ENCODE measurements at places on chromosomes 16 and 17. TPM values are rescaled to one million over a fixed set of nuclear protein-coding genes. Genes with fewer than 3 reads are reported as not detected.
A peak's percentile ranks its signal among the peaks of the same experiment; 100 is the strongest.

DNA sequence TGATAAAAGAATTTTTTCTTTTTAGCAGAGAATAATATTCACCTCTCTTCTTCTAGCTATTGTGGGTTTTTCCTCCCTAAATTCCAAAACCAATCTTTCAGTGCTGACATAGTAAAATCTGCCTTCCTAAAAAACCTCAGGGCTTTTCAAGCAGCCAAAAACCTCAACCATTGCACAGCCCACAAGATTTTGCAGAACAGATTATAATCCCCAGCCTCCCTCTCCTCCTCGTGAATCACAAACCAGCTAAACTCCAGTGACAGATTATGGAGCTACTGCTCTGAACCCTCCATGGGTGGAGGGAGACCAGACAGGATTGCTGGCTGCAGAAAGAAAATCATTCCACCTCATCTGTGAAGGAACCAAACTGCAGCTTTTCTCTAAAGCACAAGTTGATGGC, 341.6 kb downstream of the SOX9 start:
- H3K27ac ChIP-seq = peak overlapping the region; percentile 45
- peaks cover 44% of the 10 kb centered on the region for H3K4me1 ChIP-seq
- DNase-seq = no peak
- H3K27me3 ChIP-seq = no peaks in the 10 kb centered on the region
- H3K36me3 ChIP-seq = no peaks in the 10 kb centered on the region

Gene ATAD5
- total RNA-seq = 1.4 TPM

GRCh38 chr16:3266873-3267537, 10.6 kb upstream of the MEFV start:
- peak overlapping the region; percentile 41 for H3K27ac ChIP-seq
- no peak overlapping the region for H3K4me3 ChIP-seq
- no peak for DNase-seq
- no peaks in the 10 kb centered on the region for H3K27me3 ChIP-seq
- H3K4me1 ChIP-seq = peaks cover 24% of the 10 kb centered on the region

Gene BCAR1
- 125 TPM for total RNA-seq

GRCh38 chr16:57628008-57628781, at the start of gene ADGRG1:
Gene ADGRG1 (plus strand): TSS chr16:57628630. CDS start chr16:57650288, 21,658 bp downstream.
- peaks cover 72% of the 10 kb centered on the region for H3K4me1 ChIP-seq
- H3K36me3 ChIP-seq = no peaks in the 10 kb centered on the region
- peak within 1 kb of the TSS; percentile 83 for H3K4me3 ChIP-seq
- H3K27me3 ChIP-seq = no peaks in the 10 kb centered on the region
- no peak for DNase-seq

Gene PRAC1
- total RNA-seq = not detected

GRCh38 chr16:84718-85406, 6.8 kb downstream of the MPG start:
- H3K4me1 ChIP-seq = peaks cover 34% of the 10 kb centered on the region
- DNase-seq = peak; percentile 90
- peaks cover 9% of the 10 kb centered on the region for H3K36me3 ChIP-seq
- H3K27me3 ChIP-seq = no peaks in the 10 kb centered on the region
- H3K4me3 ChIP-seq = peak overlapping the region; percentile 25

Gene AIPL1
- not detected for total RNA-seq

DNA sequence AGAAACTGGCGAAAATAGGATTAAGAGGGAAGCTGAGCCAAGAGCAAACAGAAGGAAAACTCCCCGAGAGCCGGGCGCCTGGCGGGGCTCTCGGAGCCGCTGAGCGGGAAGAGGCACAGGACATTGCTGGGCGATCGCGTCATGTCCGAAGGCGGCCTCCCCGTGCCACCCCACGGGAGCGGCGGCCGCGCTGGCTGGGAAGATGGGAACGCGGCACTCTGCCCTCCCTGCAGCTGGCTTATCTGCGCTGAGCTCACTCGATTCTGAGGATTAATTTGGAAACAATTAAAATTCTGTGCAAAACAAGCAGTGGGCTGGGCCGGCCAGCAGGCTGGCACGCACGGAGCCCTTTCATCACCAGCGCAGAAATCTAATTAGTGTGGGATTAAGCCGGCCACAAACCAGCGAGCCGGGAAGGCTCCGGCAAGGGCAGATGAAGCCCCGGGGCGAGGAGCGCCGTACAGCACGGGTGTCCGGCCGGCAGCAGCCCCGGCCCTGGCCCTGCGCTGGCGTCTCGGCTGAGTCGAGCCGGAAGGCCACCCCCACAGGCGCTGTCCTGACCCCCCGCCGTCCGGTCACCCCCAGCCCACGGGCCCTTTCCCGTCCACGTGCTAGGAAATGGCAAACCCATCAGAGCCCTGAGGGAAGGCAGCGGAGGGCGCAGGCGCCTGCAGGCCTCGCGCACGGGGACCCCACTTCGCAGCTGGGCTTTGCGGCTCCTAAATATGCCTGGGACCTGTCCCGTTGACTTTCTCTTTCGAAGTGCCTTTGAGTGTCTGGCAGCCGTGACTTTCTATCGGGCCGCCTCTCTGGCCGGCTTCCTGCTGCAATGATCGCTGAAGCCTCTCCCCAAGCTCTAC, 37.9 kb downstream of the SOX8 start:
- H3K36me3 ChIP-seq = no peaks in the 10 kb centered on the region
- no peaks in the 10 kb centered on the region for H3K4me1 ChIP-seq
- no peak overlapping the region for H3K27ac ChIP-seq
- peaks cover 15% of the 10 kb centered on the region for H3K27me3 ChIP-seq
- H3K4me3 ChIP-seq = no peak overlapping the region

DNA sequence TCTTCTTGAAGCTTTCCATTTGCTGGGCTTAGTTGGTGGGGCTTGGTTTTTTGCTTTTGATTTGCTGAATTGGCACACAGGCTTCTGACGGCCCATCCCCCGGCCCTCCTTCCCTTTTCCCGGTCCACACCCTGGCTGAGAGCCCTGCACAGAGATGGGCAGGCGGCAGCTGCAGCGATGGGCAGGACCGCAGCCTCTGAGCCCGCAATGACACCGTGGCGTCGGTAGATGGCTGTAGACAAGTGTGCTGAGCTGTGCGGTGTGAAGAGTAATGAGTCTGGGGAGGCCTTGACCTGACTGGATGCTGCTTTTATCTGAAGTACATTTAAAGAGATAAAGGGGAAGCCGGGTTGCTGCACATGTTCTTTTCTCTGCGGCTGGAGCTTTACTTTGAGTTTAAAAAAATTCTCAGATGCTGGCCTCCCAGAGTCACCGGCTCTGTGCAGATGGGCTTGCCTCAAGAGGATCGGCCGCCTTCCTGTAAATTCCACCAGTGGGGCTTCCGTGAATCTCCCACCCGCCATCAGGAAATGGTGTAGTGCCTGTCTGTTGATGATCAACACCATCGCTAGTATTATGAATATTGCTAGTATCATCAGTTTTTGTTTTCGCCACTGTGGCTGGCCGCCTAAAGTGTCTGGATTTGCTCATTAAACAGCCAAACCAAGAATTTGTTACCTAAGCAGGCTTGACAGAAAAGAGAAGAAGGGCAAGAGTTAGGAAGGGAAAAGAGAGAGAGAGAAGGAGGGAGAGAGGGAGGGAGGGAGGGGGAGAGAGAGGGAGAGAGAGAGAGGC, 245.6 kb upstream of the RBFOX1 start:
- H3K4me1 ChIP-seq = no peaks in the 10 kb centered on the region
- peaks cover 7% of the 10 kb centered on the region for H3K27me3 ChIP-seq
- DNase-seq = no peak
- no peak overlapping the region for H3K4me3 ChIP-seq

- H3K36me3 ChIP-seq = no peaks in the 10 kb centered on the region
- no peak overlapping the region for H3K27ac ChIP-seq
Measured at GRCh38 chr17:33115366-33115765, 123.7 kb downstream of the SPACA3 start.

DNA sequence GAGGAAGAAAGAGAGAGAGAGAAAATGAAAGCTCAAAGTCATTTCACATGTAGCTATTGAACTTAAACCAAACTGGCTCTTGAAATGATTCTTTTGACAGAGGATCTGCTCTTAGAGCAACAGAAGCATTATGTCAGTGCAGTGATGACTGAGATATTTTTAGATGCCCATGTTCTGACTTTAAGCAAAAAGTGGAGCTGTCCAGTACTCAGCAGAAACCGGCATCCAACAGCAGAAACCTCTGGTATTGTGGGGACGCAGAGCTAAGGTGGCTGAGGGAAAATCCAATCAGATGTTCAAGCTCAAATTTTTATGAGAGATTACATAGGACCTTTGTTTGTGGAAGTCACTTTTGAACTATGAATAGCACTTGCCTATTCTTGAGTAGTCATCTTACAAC, 69.8 kb upstream of the ANKFN1 start:
- H3K4me3 ChIP-seq = no peak overlapping the region
- H3K36me3 ChIP-seq = no peaks in the 10 kb centered on the region
- no peak overlapping the region for H3K27ac ChIP-seq
- no peaks in the 10 kb centered on the region for H3K4me1 ChIP-seq
- H3K27me3 ChIP-seq = no peaks in the 10 kb centered on the region

- peaks cover 4% of the 10 kb centered on the region for H3K36me3 ChIP-seq
- no peaks in the 10 kb centered on the region for H3K27me3 ChIP-seq
- peak within 1 kb of the TSS; percentile 98 for H3K4me3 ChIP-seq
- peak; percentile 99 for DNase-seq
- H3K4me1 ChIP-seq = peaks cover 53% of the 10 kb centered on the region
Measured at GRCh38 chr17:42422958-42423712, at the start of gene CAVIN1. Gene CAVIN1 (minus strand): TSS chr17:42423256. CDS start chr17:42423097, 159 bp downstream.

Gene MSRB1
- total RNA-seq = 19.1 TPM

DNA sequence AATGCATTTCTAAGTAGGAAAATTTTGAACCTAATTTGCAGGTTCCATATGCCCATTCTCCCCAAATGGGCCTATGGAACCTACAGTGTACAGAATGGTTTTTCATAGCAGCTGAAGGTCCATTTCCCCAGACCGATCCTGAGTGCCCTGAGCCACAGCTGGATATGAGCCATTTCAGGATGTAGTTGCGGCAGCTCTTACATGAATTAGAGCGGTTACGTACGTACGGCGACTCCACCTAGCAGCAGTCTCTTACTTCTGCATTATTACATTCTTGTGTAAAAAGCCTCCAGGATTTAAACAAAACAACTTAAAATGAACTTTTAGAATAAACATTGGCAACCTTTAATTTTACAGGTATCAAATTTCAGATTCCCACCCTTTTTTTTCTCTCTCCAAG, 225.3 kb downstream of the SNX29 start:
- peaks cover 27% of the 10 kb centered on the region for H3K4me1 ChIP-seq
- H3K27ac ChIP-seq = no peak overlapping the region
- H3K4me3 ChIP-seq = no peak overlapping the region
- H3K27me3 ChIP-seq = no peaks in the 10 kb centered on the region
- H3K36me3 ChIP-seq = peaks cover 2% of the 10 kb centered on the region

Gene PRSS33
- total RNA-seq = not detected

Gene MYOCD
- total RNA-seq = 11.9 TPM

Gene TP53TG3
- total RNA-seq = not detected

- peaks cover 6% of the 10 kb centered on the region for H3K4me1 ChIP-seq
- DNase-seq = peak; percentile 88
- H3K36me3 ChIP-seq = peaks cover 4% of the 10 kb centered on the region
- no peak within 1 kb of the TSS for H3K27ac ChIP-seq
- H3K27me3 ChIP-seq = peaks cover 44% of the 10 kb centered on the region
Measured at GRCh38 chr17:39867880-39868553, at the start of gene ZPBP2. Gene ZPBP2 (plus strand): TSS chr17:39868202. CDS start chr17:39868355, 153 bp downstream.

Gene TM4SF5
- total RNA-seq = not detected

Gene CNTNAP4
- not detected for total RNA-seq

Gene CAVIN1
- total RNA-seq = 501 TPM

DNA sequence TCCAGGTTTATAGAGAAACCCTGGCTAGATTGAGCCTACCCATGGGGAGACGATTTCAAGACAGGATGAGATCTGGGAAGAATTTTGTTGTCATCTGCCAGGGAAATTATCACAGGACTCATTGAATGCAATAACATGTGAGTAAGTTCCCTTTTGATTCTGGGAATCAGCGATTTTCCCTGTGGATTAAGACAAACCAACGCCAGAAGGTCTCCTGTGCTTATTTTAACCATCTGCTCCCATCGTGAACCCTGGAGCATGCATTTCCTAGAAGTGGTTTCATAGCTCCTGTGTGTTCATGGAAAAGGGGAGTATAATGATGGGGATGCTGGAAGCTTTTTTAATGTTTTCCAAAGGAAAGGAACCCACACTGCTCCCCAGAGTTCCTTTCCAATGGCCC, 21.0 kb upstream of the ARHGAP44 start:
- H3K27ac ChIP-seq = no peak overlapping the region
- H3K4me3 ChIP-seq = no peak overlapping the region
- peaks cover 6% of the 10 kb centered on the region for H3K4me1 ChIP-seq
- H3K36me3 ChIP-seq = peaks cover 5% of the 10 kb centered on the region

DNA sequence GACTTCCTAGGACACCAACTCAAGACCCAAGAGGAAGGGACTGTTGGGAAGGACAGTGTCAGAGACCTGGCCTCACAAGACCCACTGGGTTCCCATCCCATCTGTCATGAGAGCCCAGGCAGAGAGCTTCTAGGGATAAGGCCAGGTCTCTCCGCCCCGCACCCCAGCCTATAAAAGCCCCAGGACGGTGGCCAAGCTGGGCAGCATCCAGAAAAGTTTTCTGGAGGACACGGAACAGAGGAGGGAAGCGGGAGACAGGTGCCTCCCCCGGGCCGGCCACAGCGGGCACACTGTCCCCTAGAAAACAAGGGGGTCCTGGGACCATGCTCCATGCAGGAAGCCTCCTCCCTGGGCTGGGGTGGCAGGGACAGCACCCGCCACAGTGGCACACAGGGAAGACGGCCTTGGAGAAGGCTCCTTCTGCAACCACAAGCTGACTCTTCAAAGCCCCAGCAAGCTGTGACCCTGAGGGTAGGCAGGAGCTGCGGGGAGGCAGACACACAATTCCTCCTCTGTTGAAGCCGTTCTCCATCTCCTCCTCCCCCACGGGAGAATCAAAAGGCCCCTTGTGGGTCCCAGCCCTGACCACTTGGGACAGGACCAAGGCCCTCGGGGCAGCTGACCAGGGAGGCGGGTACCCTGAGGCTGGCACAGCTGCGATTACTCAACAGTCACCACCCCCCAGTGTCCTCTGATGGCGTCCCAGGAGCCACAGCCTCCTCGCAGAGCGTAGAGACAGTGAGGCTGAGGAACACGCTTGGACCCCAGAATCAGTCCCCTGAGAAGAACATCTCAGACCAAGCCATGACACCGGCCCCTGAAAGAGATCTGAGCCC, 26.1 kb downstream of the TRPV3 start:
- H3K4me1 ChIP-seq = peaks cover 3% of the 10 kb centered on the region
- H3K27me3 ChIP-seq = peaks cover 4% of the 10 kb centered on the region
- DNase-seq = peak; percentile 62
- H3K36me3 ChIP-seq = no peaks in the 10 kb centered on the region
- no peak overlapping the region for H3K27ac ChIP-seq

- no peaks in the 10 kb centered on the region for H3K27me3 ChIP-seq
- no peak for DNase-seq
- no peak overlapping the region for H3K27ac ChIP-seq
- peaks cover 18% of the 10 kb centered on the region for H3K4me1 ChIP-seq
- H3K4me3 ChIP-seq = no peak overlapping the region
- peaks cover 3% of the 10 kb centered on the region for H3K36me3 ChIP-seq
Measured at GRCh38 chr16:27369806-27370205, 32.2 kb upstream of the IL21R start.

All from chondrocyte (in vitro differentiated cells).